NB4 (cell line): ENCODE measurements at places on chromosomes 5 and 9.
A peak's percentile ranks its signal among the peaks of the same experiment; 100 is the strongest.

- no peak for DNase-seq
Observed at GRCh38 chr9:109794361-109795012, 14.5 kb downstream of the PALM2AKAP2 start.

DNA sequence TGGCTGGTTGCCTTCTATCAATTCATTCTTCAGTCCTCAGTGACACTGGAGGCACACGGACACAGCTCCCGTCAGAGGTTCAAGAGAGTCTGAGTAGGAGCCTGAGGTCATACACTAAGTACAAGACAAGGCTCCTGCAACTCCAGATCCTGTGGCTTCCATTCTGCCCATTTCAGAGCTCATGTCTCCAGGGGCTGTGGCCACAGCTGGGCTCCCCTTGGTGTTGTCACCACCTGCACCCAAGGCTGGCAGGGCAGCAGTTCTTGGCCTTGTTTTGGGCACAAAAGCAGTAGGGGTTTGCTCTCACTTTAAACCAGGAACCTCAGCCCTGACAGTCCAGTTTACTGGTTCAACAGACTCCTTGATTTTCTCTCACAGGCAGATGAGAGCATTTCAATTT lies 189.6 kb downstream of the ICE1 start:
- no peak for DNase-seq

DNA sequence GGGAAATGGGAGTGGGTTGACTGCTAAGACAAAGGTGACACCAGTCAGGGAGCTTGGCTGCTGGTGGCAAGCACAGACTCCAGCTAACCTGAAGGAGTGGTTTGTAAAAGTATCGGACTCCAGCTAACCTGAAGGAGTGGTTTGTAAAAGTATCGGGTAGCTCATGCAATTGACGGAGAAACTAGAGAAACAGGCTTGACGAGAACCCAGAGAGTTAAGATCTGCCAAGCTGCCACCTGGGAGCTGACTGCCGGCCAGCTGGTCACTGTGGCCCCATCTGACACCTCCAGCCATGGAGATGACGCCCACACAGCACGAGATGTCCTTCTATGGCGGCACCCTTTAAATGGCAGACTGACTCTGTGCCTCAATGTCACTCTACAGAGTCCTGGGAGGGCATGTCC lies 28.3 kb upstream of the CRB2 start:
- no peak for DNase-seq

DNA sequence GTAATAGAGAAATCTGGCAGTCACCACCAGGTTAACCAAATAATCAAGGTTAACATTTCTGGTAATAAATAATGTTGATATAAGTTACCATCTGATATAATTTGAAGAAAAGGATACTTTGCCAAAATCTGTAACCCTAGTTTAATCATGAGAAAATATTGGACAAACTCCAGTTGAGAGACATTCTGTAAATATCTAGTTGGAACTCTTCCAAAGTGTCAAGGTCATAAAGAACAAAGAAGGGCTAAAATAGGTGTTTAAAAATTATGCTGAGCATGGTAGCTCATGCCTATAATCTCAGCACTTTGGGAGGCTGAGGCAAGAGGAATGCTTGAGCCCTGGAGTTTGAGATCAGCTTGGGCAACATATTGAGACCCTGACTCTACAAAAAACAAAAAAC lies 253.3 kb downstream of the MRPS30 start:
- no peak for DNase-seq

DNA sequence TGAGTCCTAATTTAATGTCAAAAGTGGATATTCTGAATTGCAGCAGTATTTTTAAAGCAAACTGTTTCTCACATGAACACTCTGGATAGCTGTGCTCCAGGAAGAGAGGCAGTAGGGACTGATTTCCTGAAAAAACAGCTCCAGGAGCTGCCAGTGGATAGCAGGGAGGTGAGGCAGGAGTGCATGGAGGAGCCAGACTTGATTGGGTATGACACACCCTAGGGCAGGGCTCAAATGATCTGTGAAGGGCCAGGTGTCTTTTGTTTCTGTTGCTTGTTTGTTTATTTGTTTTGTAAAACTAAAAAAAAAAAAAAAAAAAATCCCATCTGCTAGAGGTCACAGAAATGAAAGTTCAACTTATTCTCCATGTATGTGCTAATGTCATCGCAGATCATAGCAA lies 83.4 kb downstream of the ADRB2 start:
- DNase-seq = no peak

- no peak for DNase-seq
Observed at GRCh38 chr5:80937584-80938356, 22.4 kb upstream of the RASGRF2 start.

DNA sequence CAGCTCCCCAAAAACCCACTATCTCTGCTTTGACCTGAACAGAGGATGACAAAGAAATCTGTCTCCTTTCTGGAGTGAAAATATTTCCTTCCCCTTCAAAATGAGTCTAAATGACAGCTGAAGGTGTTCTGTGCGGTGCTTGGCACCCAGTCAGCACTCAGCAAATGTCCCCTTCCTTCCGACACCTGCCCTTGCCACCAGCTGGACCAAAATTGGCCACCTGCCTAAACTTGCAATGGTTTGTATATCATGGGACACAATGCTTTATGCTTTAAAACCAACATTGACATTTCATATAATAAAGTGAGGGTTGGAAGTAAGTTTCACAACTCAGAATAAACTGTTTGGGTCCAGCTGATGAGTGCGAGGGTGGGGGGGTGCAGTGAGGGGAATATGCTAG lies 7.5 kb upstream of the TTC1 start:
- DNase-seq = no peak

- no peak for DNase-seq
Observed at GRCh38 chr5:38426986-38427950, 129.2 kb downstream of the LIFR start.

GRCh38 chr5:138544181-138545134 lies 1.4 kb upstream of the ETF1 start:
- peak; percentile 29 for DNase-seq

DNA sequence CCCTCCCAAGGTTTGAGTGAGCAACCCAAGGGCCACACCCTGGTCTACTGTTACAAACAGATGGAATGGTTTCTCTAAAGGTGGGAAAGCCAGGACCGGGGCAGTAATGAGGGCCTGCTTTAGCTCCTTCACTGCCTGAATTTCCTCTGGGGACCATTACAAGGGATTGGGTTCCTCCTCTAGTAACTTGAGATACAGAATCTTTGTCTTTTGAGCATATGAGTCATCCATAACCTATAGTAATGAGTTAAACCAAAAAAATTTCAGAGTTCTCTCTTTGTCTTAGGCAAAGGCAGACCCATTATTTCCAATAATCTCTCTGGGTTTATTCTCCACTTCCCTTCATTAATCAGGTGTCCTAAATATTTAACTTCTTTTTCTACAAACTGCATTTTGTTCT lies 618.8 kb downstream of the HINT1 start:
- no peak for DNase-seq

DNA sequence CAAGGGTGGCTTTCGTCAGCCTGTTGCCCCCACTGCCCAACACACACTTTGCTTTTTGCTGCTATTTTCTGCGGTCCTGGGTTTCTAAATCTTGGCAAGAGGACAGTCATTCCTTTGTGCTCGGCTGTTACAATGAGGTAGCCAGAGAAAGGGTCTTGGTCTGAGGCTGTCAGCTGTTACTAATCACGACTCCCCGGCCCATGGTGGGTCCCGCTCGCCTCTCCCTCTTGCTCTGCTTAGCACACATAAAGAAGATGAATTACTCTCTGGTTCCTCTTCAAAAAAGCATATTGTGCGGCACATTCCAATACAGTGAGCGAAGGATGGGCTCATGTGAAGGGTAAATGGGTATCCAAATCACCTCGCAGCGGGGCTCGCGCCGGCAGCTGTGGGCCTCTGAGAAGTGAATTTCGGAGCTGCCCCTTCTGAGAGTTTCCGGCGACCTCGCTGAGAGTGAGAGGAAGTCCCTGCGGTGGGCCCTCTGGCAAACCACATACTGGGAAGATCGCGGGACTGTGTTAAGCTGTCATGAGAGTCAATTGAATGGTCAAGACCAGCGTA lies 56.0 kb downstream of the SLC1A3 start:
- DNase-seq = no peak

- DNase-seq = peak; percentile 65
Observed at GRCh38 chr9:137255448-137256114, 454 bp downstream of the NELFB start.

GRCh38 chr5:52895075-52895474 lies 94.1 kb upstream of the ITGA2 start:
- DNase-seq = no peak

DNA sequence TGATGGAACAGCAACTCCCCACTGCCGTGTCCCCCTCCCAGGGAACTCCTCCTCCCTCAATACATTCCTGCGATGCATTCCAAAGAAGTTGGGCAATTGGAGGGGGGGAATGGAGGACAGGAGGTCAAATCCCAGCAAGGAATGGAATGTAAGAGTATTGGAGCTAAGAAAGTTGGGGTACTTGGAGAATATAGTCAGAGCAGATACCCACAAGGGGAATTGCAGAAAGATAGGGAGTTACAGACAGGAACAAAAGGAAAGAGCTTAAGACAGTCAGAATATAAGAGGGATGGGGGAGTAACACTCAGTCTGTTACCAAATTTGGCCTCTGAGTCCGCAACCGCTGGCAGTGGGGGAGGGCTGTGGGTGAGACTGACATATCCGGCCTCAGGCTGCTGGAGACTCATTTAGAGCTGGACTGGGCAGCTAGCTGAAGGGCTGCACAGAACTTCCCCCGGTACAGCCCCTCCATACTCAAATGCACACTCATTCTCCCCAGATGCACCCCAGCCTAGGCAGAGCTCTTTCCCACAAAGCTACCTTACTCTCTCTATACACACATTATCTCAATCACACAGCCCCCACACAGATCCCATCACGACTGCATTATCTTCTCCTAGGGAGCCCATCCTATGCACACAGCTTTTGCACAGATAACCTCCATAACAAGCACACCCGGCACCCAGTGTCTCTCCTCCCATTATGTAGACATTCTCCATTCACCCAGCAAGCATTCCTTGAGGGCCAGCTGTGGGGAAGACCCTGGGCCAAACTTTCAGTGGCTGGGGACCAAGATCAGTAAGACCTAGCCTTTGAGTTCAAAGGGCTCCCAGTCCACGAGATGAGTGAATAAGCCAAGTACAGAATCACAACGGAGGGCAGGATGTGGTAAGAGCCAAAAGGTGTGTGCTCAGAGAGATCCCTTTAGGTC lies 3.7 kb downstream of the TLN1 start:
- peak; percentile 92 for DNase-seq

- DNase-seq = no peak
Observed at GRCh38 chr5:179864686-179865085, 6.1 kb upstream of the MRNIP start.

DNA sequence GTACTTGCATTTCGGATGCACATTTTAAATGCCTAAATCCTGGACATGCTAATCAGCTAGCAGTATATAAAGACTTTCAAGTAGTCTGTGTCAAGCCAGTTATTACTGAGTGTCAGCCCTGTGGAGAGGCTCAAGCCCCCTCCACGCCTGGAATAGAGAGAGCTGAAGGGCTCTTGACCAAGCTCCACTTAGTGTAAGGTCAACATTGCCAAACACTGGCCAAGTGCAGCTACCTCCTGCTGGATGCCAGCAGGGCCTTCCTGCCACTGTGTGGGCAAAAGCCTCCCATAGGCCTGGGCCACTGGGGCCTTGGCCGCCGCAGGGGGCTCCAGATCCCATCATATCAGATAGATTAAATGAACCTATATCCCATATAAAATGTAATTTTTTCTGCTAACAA lies 239.4 kb upstream of the PANK3 start:
- DNase-seq = no peak

DNA sequence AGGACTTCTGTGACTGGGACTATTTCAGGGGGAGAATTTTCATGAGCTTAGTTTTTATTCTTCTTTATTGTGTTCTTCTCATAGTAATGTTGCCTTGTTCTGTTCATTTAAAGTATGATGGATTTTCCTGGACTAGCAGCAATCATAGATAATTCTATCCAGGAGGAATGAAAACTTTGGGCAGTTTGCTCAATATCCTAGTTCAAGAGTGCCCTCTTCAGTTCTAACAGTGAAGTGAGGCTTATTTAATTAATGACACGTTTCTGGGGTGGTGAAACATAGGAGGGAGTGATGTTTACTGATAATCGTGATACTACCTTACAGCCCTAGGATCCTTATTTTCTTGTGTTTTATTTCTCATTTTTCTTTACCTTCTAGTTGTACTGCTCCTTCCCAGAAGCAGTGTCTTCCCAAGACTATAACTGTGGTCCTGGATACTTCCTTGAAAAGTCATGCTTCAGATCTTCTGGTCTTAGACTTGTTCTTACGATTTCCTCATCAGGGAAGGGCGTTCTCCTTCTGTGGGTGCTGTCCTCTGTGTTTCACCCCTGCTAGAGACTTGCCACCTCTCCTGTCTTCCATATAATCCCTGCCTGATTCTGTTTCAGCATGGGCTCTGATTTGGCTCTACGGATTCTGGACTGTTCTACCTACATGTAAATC lies 57.4 kb downstream of the CFAP95 start:
- DNase-seq = peak; percentile 19

GRCh38 chr5:163993126-163993525 lies 487.7 kb downstream of the MAT2B start:
- DNase-seq = no peak

GRCh38 chr9:84169240-84169639 lies 171.3 kb downstream of the SLC28A3 start:
- no peak for DNase-seq
